ENCODE measurements at places on chromosomes 11 and 22.
A peak's percentile ranks its signal among the peaks of the same experiment; 100 is the strongest.

DNA sequence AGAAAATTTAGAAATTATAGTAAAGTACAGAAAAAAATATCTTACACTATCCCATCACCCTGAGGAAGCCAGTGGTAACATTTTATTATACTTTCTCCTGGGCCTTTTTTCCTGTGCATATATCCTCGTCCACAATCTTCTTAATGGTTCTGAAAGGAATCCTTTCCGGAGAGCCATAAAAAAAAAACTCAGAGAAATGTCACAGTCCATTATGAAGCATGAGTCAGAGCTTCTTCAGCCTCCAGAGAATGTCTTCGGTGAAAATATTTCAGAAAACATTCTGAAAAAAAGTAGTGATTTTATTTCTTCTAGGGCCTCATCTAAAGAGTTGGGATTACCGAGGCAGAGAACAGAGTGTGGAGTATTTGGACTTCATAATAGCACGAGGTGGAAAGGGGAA lies 163.4 kb downstream of the INSC start:
- DNase-seq: no peak

DNA sequence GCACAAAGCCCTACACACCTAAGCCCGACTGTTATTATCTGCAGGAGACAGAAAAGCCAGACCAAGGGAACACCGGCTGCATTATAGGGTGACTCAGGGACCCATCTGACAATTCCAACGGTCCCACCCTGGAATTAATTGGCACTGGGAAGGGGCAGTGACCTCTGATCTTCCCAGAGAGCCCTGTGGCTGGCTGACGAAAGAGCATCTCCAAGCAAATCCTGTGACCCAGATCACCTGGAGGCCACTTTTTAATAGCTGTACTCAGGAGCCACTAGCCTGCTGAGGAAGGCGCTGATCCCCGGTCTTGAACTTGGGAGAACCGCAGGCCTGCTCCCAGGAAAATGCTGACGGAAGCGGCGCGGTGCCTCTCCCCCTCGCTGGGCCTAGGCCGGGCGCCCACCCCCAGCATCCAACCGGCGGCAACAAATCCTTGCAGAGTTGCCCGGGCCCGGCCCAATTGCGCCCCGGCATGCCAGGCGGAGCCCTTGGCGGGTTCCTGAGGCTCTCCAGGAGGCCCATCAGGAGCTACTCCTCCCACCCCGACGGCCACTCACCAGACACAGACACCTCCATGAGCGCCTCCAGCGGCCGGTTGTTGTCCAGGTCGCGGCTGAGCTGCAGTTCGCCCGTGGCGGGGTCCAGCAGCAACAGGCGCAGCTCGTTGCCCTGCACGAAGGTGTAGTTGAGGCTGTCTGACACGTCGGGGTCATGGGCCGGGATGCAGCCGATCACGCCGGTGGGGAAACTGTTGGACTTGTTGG lies 4.2 kb downstream of the CELSR1 start:
- DNase-seq: no peak

GRCh38 chr11:74522776-74523175 lies 29.3 kb upstream of the LIPT2 start:
- no peak for DNase-seq

GRCh38 chr11:131483453-131483852 lies 113.0 kb downstream of the NTM start:
- no peak for DNase-seq

DNA sequence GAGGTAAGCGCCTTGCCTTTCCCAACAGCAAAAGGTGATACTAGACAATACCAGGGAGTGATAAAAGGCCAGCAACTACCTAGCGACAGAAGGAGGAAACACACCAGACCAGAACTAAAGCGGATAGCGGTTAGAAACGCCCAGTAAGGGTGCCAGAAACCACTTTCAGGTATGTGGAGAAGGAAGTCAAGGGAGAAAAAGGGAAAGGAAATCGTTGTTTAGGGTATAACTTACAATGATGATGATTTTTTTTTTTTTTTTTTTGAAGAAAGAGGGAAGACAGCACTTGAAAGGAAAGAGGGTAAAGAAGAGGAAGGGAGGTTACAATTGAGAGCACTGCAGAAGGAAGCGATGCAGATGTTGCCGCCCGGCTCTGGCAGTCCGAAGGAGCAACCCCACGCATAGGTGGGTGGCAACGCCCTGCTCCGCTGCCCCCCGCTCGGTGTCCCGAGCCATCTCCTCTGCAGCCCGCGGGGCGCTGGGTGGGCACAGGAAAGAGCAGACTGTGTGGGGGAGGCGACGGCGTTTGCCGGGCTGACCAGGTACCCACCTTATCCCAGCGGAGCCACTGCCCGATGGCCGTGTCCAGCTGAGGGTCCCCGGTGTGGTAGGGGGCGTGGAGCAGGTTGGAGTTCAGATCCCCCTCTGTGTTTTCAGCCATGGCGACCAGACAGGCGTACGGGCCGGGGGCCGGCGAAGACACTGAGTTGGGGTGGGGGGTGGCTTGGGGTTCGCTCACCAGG lies 561 bp downstream of the PGM2L1 start:
- DNase-seq: peak; percentile 54

- no peak for DNase-seq
Measured at GRCh38 chr11:44309478-44310205, at the start of gene ALX4. Gene ALX4, minus strand, starts transcription at chr11:44310139. Its CDS starts 77 bp downstream, at chr11:44310062.

DNA sequence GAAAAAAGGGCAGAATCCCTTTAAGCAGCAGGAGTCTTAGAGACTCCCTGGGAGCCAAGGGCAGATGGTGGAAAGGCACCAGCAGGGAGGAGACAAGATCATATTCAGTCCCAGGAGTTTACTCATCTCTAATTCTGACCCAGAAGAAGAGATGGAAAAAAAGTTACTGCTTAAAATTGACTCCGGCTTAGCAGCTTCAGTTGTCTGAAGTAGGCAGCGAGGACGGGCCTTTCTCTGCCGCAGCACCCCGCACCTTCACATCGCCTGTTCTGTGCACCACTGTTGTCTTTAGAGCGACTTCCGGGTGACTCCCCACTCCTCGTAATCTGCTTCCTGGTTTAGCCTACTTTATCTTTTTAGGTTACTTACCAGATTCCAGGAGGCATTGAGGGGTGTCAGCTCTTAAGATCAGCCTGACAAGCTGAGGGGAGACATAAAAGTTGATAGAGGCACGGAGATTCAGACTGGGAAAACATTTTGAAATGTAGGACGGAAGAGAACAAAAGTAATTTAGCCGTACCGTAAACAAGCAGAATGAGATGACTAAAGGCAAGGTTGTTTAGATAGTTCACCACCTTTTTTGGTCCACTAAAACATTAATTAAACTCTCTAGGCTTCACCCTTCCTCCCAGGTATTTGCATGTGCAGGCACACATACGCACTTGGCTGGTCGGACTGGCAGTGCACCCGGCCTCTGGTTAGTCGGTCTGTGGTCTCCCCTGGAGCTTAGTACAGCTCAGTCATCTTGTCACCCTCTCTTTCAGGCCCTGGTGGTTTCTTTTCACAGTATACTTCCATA lies 74.3 kb downstream of the CECR2 start:
- DNase-seq: no peak

GRCh38 chr11:2586793-2587131 lies 113.0 kb downstream of the KCNQ1OT1 start:
- DNase-seq: no peak

All from SJCRH30 (cell line).